ENCODE measurements at places on chromosomes 4 and X. TPM values are rescaled to one million over a fixed set of nuclear protein-coding genes. Genes with fewer than 3 reads are reported as not detected.

Gene PABPC1L2A
- total RNA-seq: not detected

Gene HAND2
- total RNA-seq: 0.58 TPM

Gene CRMP1
- total RNA-seq: not detected

Gene KANTR
- total RNA-seq: 12.7 TPM

Gene DIPK2B
- total RNA-seq: 0.15 TPM

Gene BST1
- total RNA-seq: 13.8 TPM

Gene MAGEA1
- not detected for total RNA-seq

Gene FAM120C
- 6.0 TPM for total RNA-seq

Gene NKRF
- total RNA-seq: 4.8 TPM

Gene MAGEA11
- under 0.01 TPM for total RNA-seq

Gene ACOX3
- total RNA-seq: 30.8 TPM

Gene DCAF4L1
- under 0.01 TPM for total RNA-seq

Gene CAPN6
- total RNA-seq: not detected

Gene KLHL8
- 9.8 TPM for total RNA-seq

Gene BGN
- total RNA-seq: 10.5 TPM

Gene XKRX
- total RNA-seq: 0.15 TPM

Gene TBC1D8B
- 23.7 TPM for total RNA-seq

Gene STOX2
- 0.73 TPM for total RNA-seq

Gene N4BP2
- total RNA-seq: 5.3 TPM

Gene UGT2B28
- not detected for total RNA-seq

Gene VEGFC
- 37.2 TPM for total RNA-seq

Gene GPC3
- 1.6 TPM for total RNA-seq

Gene VMA21
- 44.7 TPM for total RNA-seq

Gene IQCM
- total RNA-seq: not detected

Gene IKBKG
- 26.5 TPM for total RNA-seq

Gene FSTL5
- under 0.01 TPM for total RNA-seq

Gene ATP1B4
- not detected for total RNA-seq

Gene GPR78
- total RNA-seq: not detected

Gene SLC7A11
- 53.4 TPM for total RNA-seq

Gene UBA1
- total RNA-seq: 188 TPM

Gene SRPX2
- total RNA-seq: 37.7 TPM

Gene HDX
- total RNA-seq: 5.1 TPM

Gene RRH
- total RNA-seq: 0.17 TPM

Gene CPLX1
- 0.17 TPM for total RNA-seq

Gene HS6ST2
- total RNA-seq: under 0.01 TPM

Gene GLUD2
- total RNA-seq: 2.2 TPM

Gene LINC00632
- 1.7 TPM for total RNA-seq

Gene GPR82
- not detected for total RNA-seq

Gene SPP1
- 0.29 TPM for total RNA-seq

Gene CCDC110
- 2.5 TPM for total RNA-seq

Gene LNX1
- total RNA-seq: 0.99 TPM

Gene ABLIM2
- under 0.01 TPM for total RNA-seq

Gene BRCC3
- total RNA-seq: 19.5 TPM

Gene SLIT2
- 10.5 TPM for total RNA-seq

Gene KIAA1210
- total RNA-seq: not detected

Gene RNF128
- 7.4 TPM for total RNA-seq

Gene F8A3
- total RNA-seq: 4.9 TPM

Gene AVPR2
- total RNA-seq: not detected

Gene MTMR1
- total RNA-seq: 23.1 TPM

Gene MCUB
- 21.2 TPM for total RNA-seq

Gene DUX4
- not detected for total RNA-seq

Gene ODAPH
- not detected for total RNA-seq

Gene CLDN34
- not detected for total RNA-seq

Gene DACH2
- not detected for total RNA-seq

Gene XK
- total RNA-seq: under 0.01 TPM

Gene GABRQ
- 0.17 TPM for total RNA-seq

Gene HSFX3
- not detected for total RNA-seq

Measured in smooth muscle cell of trachea (primary cell).